Upper lobe of left lung (tissue), 6 donors: ENCODE measurements at places on chromosomes 3 and 15.

GRCh38 chr15:80803580-80804525, 24.7 kb downstream of the CEMIP start:
- DNase-seq = no peak

DNA sequence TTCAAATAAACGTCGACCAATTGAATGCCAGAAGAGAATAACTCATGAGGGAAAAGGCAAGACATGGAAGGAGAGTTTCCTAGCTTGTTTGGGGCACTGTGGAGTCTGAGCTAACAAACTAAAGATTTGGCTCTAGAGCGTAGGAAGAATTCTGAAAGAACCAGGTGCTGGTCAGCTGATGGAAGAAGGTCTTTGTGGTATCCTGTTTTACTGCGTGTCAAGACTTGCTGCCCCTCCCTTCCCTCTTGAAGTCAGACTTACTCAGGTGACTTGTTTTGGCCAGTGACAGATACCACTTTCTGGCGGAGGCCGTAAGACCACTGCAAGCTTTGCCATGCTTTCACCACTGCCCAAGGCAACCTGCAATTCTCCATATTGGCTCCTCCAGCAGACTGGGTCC, 673 bp upstream of the HCLS1 start:
- no peak for DNase-seq

DNA sequence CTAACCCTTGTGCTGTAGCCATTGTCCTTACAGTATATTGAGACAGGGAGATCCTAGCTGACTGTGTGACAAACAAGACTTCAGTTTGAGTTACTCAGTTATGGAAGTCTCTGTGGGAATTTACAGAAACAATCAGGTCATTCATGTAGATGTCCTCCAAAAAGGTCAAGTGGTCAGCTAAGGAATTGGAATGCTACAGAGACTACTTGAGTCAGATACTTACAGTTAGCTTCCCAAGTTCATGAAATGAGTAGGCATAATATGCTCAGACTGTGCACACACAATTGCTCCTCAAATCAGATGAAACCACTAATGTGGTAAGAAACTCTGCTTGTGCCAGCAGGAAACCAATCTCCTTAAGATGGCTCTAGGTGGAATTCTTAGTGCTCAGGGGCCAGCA, 985.7 kb downstream of the NSUN3 start:
- no peak for DNase-seq

DNA sequence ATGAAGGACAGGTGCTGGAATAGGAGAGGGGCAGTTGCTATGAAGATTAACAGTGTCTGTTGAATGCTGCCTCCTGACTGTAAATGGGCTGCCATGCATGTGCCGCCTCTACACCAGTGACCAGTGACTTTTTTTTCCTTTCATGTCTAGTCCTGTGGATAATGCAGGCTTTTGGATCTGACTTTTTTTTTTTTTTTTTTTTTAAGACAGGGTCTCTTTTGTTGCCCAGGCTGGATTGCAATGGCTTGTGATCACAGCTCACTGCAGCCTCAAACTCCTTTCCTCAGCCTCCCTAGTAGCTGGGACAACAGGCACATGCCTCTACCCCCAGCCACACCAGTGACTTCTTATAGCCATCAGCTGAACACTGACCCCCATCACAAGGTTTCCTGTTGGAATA, 41.2 kb upstream of the AGBL1 start:
- no peak for DNase-seq

DNA sequence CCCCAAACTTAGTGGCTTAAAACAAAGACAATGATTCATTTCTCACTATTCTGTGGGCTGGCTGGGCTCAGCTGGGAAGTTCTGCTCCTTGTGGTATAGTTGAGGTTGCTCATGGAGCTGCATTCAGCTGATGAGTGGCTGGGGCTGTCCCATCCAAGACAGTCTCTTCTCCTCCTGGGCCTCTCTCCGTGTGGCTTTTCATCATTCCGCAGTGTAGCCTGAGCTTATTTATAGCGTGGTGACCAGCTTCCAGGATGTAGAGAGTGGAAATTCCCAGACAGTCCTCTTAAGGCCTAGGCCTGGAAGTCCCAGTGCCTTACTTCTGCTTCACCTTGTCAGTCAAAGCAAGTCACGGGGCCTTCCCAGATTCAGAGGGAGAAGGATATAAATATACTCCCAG, 136.7 kb upstream of the DAZL start:
- DNase-seq = no peak

- DNase-seq = no peak
Observed at GRCh38 chr3:71166339-71167240, 416.9 kb downstream of the FOXP1 start.

DNA sequence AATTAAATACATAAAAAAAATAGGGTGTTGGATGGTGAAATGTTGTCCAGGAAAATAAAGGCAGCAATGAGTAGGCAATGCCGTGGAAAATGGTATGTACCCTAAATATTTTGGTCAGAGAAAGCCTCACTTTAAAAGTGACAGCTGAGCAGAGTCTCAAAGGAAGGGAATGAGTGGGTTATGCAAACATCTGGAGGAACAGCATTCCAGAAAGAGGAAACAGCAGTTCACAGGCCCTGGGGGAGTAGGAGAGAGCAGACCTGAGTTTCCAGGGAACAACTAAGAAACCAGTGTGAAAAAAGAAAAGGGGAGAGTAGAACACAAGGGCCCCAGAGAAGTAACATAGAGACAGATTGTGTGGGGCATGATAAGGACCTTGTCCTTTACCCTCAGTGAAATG, 230.0 kb upstream of the CNTN3 start:
- DNase-seq = no peak

DNA sequence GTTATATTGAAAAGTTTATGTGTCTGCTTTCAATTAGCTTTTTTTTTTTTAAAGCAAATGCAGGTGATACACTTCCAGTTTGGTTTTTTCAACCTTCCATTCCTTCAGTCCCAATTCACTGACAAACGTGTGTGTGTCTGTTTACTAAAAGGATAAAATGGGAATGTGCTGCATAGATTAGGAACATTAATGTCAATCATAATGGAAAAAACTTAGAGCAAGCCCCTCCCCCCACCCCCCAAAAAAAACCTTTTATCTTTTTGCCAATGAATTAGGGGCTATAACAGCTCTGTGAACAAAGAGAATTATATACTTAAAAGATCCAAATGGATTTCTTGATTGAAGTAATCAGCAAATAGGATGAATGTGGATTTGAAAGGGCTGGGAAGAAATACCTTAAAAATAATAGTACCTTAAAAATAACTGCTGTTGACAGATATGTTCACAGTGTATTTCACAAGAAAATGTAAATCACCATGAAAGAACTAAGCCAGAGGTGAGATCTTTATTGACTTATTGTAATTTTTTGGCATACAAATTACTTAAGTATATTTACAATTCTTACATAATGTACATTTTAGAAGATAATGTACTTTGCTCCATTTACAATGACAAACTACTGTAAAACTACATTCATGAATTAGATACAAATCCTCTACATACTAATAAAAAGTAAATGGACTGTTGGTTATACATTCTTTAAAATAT, 3.5 kb upstream of the XXYLT1 start:
- DNase-seq = no peak

DNA sequence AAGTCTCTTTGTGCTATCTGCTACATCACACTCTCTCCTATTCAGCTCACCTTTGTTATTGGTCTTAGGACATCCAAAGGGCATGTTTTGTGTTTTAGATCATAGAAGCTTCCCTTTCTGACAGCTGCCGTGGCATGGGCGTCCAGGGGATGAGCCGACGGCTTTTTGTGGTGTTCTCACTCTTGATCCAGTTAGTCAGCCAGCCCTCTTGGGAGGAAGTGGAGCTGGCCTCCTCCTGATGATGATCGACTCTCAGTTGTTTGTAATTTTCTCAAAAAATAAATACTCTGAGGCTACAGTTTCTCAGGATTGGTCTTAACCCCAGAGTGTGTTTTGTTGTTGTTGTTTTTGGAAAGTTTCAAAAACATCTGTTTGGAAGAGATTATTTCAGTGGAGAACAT, 34.4 kb downstream of the BOC start:
- DNase-seq = no peak

DNA sequence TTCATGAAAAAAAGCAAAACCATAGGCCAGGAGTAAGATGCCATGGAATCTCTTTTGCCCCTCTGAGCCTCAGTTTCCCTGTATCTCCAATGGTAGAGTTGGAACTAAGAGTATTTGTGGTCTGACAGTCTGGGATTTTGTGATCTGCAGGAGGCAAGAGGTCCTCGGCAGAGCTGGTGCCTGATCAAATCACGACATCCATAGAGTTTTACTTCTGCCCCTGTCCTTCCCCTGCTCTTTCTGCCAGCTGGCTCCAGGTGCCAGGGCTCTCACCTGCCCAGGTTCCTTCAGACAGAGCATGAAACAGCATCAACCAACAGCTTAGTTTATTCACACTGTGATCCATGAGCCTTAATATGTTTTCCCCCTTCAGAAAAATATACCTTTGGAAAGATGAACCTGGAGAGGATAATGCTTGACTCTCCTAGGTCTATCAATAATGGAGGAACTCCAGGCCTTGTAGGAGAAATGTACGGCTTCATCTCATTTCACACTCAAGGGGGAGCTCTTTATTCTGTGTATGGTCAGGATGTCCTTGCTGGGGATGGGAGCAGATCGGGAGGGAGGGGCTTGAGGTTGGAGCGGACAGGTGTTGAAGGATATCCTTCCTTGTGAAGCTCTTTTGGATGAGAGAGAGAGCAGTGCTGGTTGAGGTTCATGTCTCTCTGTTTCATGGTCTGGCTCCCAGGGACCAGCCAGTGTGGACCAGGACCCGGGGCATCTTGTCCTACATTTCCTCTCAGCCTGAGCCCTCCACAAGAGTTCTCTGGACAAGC, 309.9 kb downstream of the RPLP1 start:
- no peak for DNase-seq

GRCh38 chr15:78942741-78943140, 2.1 kb downstream of the CTSH start:
- no peak for DNase-seq

GRCh38 chr3:114460459-114460858, 166.6 kb downstream of the TIGIT start:
- DNase-seq = no peak

DNA sequence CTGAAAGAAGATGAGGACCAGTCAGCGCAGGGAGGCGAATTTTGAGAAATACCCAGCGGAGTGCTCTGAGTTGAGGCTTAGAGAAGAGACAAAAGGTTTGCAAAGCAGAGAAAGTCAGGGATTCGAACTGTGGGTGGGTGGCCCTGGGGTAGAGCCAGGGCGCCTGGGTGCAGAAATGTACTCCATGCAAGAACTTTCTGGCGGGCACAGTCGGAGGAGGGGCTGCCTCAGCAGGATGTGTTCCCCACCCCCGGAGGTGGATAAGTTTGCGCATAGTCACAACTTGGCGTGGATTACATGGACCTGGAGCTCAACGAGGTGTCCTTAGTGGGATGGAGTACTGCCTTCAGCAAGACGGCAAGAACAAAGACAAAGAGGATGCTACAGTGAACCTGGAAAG, 117.3 kb upstream of the ALDH1A3 start:
- no peak for DNase-seq

DNA sequence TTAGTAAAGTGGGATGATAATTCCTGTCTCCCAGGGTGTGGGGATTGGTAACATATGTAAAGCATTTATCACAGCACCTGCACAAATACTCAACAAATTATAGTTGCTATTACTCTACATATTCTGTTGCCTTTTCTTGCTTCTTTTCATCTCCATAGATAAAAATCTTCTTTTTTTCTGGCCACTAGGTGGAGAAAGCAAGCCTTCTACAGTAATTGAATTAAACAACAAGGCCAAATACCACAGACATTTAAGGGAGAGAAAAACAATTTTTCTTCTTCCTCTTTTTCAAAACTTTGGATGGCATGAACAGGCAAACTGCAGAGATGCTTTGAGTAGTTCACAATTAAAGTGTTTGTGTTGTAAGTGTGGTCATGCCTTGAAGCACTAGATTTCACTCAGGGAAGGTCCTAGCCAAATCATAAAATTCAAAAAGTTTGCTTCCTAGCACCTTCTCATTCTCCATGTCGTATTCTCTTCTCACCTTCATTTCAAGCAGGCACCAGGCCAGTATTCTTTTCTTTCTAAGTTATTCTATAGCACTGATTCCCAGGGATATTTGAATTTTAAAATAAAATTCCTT, 493.4 kb upstream of the TGFBR2 start:
- no peak for DNase-seq

DNA sequence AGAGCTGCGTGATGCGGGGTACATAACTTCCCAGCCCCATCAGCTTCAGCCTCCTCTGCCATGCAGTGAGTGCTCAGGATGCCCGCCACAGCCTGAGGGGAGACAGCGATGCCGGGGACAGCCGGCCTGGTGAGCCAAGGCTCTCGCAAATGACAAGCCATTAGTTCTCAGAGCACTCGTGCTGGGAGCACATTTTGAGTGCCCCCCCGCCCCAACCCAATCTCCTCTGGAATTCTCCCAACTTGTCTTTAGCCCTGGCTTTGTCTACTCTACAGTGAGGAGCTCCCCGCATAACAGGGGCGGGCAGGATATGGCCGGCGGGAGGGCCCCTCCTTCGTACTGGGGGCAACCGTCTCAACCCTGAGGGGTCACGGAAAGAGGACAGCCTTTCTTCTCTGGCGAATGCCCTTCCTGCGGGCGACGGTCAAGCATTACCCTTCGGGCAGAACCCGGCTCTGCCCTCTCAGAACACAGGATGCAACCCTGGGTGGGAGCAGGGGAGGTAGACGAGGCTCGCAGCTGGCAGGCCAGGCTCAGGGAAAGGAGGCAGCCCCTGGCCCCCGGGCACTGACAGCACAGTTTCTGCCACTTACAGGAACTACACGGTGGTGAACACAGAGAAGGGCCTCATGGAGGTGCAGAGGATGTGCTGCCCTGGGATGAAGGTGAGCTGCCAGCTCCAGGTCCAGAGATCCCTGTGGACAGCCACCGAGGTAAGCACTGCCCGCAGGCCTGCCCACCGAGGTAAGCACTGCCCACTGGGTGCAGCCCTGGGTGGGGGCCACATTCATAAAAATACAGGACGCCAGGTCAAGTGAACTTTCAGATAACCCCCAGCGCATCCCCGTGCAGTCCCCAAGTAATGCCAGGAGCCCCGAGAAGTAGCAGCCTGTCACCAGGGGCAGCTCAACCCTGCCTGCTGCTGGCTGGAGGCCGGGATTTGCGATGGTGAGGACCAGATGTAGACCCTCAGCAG, 141.7 kb downstream of the LRRK1 start:
- DNase-seq = no peak

DNA sequence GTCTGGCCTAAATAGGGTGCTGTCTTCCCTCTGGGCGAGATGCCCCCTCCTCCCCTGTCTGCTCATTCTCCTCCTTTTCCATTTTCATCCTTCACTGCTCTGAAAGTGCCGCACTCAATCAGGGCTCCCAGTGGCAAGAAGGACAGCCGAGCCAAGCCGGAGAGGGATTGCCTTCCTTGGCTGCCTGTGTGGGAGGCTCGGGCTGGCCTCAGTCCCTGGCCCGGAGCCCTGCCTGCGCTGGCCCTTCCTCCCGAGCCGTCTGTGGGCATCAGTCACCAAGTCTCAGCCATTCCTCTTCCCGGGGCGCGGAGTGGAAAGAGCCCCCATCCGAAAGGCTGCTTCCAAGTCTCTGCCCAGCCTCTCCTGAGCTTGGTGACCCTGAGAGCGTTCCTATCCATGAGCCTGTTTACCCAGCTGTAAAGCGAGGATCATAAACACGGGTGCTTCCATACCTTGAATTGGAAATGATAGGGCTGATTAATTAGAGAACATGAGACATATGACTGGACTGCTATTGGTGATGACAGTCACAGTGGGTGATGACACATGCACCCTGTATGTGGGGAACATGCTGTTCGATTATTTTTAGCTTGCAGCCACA, 59.1 kb upstream of the TLE3 start:
- no peak for DNase-seq
